ENCODE measurements at places on chromosomes 7 and 10. TPM values are rescaled to one million over a fixed set of nuclear protein-coding genes. Genes with fewer than 3 reads are reported as not detected.

- H3K4me1 ChIP-seq, result peaks cover 10% of the 10 kb centered on the region
- no peak overlapping the region for H3K27ac ChIP-seq
- H3K27me3 ChIP-seq, result no peaks in the 10 kb centered on the region
Observed at GRCh38 chr7:66558660-66559465, 69.8 kb upstream of the KCTD7 start.

The CRHR2 gene
- 0.19 TPM for total RNA-seq

- no peaks in the 10 kb centered on the region for H3K4me1 ChIP-seq
- DNase-seq, result no peak
- no peaks in the 10 kb centered on the region for H3K27me3 ChIP-seq
- no peak overlapping the region for H3K27ac ChIP-seq
Observed at GRCh38 chr7:22972207-22972606, 41.7 kb downstream of the HYCC1 start.

GRCh38 chr10:90871279-90871765 lies 452 bp upstream of the RPP30 start:
- peaks cover 19% of the 10 kb centered on the region for H3K27me3 ChIP-seq
- peak overlapping the region; percentile 79 for H3K27ac ChIP-seq
- no peak for DNase-seq
- peaks cover 10% of the 10 kb centered on the region for H3K36me3 ChIP-seq
- H3K4me3 ChIP-seq, result peak overlapping the region; percentile 89

The C10orf95 gene
- not detected for total RNA-seq

DNA sequence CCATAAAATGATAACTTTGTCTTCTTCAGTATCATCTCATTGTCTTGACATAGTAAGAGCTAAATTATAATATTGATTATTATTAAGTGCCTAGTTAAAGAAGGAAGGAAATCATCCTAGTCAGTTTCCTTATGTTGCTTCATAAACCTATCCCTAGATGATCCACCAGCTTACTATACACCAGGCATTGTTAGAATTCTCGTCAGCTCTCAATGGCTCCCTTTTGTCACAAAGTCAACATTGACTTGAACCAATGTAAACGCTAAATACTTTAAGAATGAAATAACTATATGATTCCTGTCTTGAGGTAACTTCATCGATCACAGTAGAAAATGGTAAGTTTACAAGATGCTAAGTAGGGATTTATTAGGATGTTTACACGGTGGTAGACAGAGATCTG lies 1162.9 kb downstream of the CNTNAP2 start:
- H3K27ac ChIP-seq, result no peak overlapping the region
- DNase-seq, result no peak
- H3K4me3 ChIP-seq, result no peak overlapping the region
- H3K27me3 ChIP-seq, result no peaks in the 10 kb centered on the region

- H3K36me3 ChIP-seq, result peaks cover 5% of the 10 kb centered on the region
- DNase-seq, result no peak
- H3K27ac ChIP-seq, result no peak overlapping the region
- no peak overlapping the region for H3K4me3 ChIP-seq
- H3K4me1 ChIP-seq, result no peaks in the 10 kb centered on the region
Observed at GRCh38 chr7:152876749-152877148, 117.2 kb downstream of the ACTR3B start.

DNA sequence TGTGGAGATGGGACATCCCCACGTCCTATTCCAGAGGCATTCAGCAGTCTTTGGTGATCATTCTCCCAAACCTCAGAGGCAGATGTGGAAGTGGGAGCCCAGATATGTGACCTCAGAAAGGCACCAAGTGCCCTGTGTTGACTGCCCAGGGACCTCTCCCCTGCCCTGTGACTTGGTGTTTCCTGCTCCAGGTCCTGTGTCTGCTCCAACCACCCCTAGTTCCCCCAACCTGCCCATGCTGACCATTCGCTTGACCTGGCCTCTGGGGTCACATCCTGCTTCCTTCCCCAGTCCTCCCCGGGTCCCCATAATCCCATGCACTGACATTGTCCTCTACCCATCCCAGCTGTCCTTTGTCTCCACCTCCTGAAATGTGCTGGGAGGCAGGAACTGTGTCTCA lies 7.6 kb downstream of the CYP26A1 start:
- peaks cover 62% of the 10 kb centered on the region for H3K27me3 ChIP-seq
- H3K27ac ChIP-seq, result no peak overlapping the region
- no peak overlapping the region for H3K4me3 ChIP-seq
- DNase-seq, result no peak

The CXCL12 gene
- 130 TPM for total RNA-seq

DNA sequence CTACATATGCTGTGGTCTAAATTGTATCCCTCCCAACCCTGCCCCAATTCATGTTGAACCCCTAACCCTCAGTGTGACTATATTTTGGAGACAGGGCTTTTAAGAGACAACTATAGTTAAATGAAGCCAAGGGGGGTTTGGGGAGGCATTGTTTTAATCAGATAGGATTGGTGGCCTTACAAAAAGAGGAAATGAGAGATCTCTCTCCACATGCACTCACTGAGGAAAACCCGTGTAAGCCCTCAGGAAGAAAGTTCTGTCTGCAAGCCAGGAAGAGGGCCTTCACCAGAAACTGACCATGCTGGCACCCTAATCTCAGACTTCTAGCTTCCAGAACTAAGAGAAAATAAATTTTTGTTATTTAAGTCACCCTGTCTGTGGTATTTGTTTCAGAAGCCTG lies 276.7 kb downstream of the KIF20B start:
- no peak overlapping the region for H3K4me3 ChIP-seq
- H3K27ac ChIP-seq, result no peak overlapping the region
- no peaks in the 10 kb centered on the region for H3K4me1 ChIP-seq
- no peaks in the 10 kb centered on the region for H3K36me3 ChIP-seq

DNA sequence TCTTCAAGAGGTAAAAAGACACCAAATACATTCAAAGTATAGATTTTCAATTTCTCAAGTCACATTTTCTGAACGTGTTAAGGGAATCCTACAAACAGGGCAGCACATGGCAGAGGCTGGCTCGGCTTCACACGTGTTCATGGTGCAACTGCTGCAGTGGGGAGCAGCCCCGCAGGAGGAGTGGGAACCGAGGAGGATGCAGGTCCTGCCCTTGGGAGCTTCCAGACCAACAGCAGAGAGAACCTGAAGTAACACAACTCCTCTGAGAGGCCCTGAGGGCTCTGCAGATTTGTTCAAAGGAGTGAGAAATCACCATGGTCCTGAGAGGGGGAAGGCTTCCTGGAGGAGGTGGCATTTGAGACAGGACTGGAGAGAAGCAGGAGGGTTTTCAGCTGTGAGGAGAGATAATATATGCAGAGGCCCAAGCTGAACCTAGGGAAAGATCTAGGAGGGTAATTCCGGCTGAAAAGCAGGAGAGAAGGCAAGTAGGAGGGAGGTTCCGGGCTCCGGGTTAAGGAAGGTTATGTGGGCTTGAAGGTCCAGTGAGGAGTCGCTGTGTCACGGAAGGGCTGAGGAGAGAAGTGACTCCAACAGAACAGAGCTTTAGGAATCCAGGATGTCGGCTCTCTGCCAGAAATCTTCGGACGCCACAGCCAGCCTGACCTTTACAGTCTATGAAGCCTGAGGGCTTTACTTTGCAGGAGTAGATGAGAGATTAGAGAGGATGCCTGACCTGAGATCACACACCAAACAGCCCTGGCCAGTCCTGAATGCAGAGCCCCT lies 77.5 kb downstream of the GPR26 start:
- no peak for DNase-seq
- no peak overlapping the region for H3K27ac ChIP-seq
- no peaks in the 10 kb centered on the region for H3K36me3 ChIP-seq

The ANKRD7 gene
- 1.1 TPM for total RNA-seq

The C7orf57 gene
- total RNA-seq, result not detected

All from left ventricle myocardium inferior (tissue), 1 donor.